ENCODE measurements at places on chromosomes 4 and X. TPM values are rescaled to one million over a fixed set of nuclear protein-coding genes. Genes with fewer than 3 reads are reported as not detected.
A peak's percentile ranks its signal among the peaks of the same experiment; 100 is the strongest.

Gene GPR78
- 2.4 TPM for total RNA-seq

GRCh38 chrX:23332101-23332887, 2.4 kb upstream of the PTCHD1 start:
- DNase-seq = no peak

DNA sequence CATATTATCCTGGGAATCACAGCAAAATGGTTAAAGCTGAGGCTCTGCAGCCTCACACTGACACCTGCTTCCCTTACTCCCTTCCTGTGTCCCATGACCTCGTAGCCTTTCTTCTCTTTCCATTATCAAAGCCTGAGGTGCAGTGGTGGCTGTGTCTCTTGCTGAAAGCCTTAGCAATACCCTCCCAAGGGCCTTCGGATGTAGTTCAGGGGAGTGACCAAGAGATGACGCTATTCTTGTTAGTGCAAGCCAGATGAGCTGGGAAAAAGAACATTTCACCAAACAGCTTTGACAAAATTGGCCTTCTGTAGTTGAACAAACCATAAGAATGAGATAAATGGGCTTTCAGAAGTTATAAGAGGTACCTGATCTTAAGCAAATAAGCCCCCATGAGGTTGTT, 31.6 kb downstream of the SMIM10L2A start:
- DNase-seq = no peak

DNA sequence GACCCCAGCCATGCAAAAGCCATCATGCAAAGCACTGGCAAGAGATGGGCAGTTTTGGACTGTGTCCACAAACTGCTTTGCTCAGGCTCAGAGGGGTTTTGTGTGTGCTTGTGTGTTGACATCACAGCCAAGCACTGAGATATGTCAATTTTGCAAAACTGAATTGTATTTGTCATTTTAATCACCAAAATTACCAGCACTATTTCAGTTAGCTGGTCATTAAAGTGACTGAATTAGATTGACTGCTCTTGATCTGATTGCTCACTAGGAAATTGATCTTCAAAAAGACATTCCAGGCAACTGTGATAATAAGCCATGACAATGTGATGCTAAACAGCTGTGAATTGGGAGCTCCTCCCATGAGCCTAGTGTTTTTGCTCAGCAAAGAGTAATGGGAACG, 337.3 kb upstream of the GNPDA2 start:
- no peak for DNase-seq

GRCh38 chrX:125262836-125263235, 56.8 kb upstream of the TEX13C start:
- DNase-seq = no peak

DNA sequence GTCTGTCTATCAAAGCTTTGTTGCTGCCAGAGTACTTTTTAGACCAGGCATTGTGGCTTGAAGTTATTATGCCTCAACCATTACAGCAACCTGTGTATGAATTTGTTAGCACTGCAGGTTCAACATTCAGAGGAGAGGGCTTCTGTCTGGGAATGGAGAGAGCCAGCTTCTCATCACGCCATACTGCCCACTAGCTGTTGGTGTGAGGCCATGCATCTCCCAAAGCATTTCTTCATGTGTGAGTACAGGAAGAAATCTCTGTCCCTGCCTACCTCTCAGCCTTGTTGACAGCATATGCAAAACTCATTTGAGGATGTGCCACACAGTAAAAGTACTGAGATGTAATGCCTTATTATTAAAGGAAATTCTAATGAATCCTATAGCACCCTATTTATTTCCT, 76.9 kb upstream of the PPARGC1A start:
- DNase-seq = no peak

DNA sequence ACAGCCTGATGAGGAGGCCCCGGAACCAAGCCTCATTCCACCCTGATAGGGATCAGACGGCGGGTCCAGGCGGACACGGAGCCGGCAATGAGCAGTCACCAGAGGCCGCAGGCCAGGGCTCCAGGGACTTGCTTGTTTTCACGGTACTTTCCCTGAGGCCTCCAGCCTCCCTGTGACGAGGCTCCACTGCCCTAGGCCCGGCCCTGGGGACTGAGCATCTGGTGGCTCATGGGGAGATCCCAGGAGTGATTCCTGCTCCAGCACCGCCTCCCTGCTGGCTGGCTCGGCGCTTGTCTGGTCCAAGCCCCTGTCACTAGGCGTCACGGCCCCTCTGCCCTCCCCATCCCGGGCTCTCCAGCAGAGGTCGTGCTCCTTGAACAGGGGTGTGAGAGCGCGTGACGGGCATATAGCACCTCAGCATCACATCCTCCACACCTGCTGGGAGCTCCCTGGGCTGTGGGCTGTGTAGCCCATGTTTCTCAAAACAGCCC, 14.1 kb downstream of the HTRA3 start:
- no peak for DNase-seq

GRCh38 chrX:125998432-125998831, 167.7 kb downstream of the DCAF12L2 start:
- peak; percentile 47 for DNase-seq

DNA sequence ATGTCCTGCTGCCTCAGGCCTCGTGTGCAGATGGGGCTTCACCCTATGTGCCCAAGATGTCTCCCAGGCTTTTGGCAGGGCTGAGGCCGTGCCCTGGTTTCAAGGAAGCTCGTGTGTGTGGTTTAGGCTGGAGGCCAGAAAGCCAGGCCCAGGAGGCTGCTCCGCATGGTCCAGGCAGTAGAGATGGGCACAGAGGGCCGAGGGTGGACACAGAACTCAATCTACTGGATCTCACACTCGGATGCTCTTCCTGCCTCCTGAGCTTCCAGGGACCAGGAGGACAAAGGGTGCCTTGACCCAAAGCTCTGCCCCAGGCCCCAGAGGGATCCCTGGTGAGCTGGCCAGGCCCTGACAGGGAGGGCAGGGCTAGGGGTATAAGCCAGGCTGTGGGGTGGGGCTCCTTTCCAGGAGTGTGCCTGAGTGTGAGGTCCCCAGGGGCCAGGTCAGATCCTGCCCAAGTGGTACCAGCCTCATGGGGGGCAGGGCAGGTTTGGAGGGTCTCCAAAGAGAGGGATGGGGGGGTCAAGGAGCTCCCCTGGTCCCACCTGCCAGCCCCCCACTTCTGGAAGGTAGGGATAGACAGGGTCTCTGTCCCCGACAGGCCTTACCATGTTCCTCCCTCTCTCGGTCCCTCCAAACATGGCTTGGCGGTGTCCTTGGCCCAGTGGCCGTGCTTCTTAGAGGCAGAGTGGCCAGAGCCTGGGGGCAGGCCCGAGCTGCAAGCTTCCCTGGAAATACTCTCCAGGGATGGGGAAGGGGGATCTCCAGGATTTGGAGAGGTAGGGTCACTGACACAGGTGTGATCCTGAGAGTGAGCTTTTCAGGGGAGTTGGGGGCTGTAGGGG, 23.8 kb downstream of the HTRA3 start:
- DNase-seq = no peak

DNA sequence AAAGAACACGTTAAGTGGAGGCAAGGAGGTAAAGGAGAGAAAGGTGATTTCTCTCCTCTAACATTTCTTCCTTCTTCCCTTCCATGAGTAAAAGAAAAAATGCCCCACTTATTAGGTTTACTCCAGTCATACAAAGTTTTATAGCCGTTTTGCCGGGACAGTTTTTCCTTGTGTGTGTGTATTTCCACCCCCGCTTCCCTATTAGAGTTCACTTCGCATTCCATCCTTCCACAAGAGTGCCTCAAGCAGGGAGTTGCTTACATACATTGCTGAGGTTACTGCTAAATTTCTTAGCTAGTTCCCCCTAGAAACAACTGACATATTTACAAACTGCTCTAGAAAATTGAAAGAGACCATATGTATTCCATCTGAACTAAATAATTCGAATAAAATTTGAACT, 45.2 kb upstream of the BMP15 start:
- DNase-seq = no peak

GRCh38 chr4:172127168-172127567, 314.0 kb downstream of the GALNTL6 start:
- DNase-seq = no peak
